Cerebellum (tissue), 4 donors: ENCODE measurements at places on chromosomes 2 and 18. TPM values are rescaled to one million over a fixed set of nuclear protein-coding genes. Genes with fewer than 3 reads are reported as not detected.

Gene DUSP28
- 3.1 TPM for total RNA-seq

GRCh38 chr18:55863391-55863706 lies 275.4 kb upstream of the TCF4 start:
- no peak for DNase-seq

GRCh38 chr2:60408811-60409530 lies 144.5 kb downstream of the BCL11A start:
- DNase-seq = no peak

GRCh38 chr2:179107737-179108136 lies 57.8 kb upstream of the CCDC141 start:
- no peak for DNase-seq

DNA sequence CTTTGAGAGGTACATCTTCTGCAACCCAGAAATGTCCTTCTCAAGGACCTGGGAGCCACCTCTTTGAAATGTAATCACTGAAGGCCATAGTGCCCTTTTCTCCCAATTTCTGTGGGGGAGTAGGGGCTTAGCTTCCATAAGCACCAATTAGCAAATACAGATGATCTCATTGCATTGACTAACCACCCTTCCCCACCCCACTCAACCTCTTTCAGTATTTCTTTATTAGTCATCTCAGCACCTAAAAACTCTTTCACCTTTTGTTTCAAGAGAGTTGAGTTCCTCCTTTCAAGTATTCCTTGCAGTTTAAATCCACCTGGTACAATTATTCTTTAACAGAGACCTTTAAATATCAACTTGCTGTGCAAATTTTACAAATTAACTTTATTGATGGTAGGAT lies 1011.8 kb upstream of the CDH2 start:
- DNase-seq = no peak

GRCh38 chr2:218166791-218167190 lies at the start of gene CXCR1:
Gene CXCR1, minus strand, starts transcription at chr2:218166962. Its CDS starts 1,751 bp downstream, at chr2:218165211.
- DNase-seq = no peak

- no peak for DNase-seq
These were observed 216.7 kb downstream of the TGIF1 start for GRCh38 chr18:3666526-3667254.

- DNase-seq = no peak
These were observed 267.9 kb upstream of the REG3G start for GRCh38 chr2:78757640-78758039.
